ENCODE measurements at places on chromosomes 2 and 18.

DNA sequence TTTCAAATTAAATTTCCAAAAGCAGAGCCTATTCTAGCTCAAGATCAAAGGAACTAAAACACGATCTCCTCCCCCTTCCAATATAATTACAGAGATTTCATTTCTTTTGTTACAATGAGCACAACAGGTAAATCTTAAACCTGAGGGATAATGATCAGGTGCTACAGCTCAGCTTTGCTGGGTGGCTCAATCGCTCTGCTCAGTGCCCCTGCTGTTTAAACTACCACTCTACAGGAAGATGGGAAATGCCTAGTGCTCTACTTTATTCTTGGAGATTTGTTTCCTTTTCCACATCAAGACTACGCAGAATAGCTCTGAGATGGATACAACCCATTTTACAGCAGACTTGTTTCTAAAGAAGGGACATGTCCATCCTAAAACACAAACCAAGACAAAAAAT, 162.3 kb downstream of the TCF4 start:
- DNase-seq, result no peak

DNA sequence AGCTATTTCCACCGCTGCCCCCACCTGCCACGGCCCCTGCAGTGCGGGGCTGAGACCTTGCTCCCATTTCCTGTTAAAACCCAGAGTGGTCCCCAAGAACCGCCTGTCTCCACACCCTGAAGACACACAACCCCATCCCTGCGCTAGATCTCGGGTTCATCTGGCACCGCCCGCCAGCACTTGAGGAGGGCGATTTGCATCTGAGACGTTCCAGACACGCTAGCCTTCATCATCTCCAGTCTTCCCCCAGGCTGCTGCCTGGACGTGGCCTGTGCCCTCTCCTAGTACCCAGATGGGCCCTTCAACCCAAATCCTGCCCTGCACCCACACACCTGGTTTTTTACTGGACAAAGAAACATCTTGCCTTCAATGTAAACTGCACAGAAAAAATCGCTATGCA, 49.8 kb downstream of the SLC66A2 start:
- no peak for DNase-seq

DNA sequence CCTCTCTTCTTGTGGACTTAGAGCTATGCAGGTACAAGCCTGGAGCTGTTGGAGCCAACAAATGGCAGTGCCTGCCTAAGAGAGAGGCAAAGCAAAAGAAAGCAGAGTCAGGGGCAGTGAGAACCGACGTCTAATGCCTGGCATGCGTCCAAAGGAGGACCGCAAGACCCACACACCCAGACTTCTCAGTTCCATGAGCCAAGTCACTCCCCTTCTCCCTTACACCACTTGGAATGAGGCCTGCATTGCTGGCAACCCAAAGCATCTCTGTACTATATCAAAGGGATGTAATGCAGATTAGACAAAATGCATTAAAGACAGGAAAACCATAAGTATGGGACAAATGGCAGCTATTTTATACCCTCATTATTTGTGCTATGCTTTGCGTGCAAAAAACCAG, 49.9 kb upstream of the RNU4ATAC start:
- no peak for DNase-seq

DNA sequence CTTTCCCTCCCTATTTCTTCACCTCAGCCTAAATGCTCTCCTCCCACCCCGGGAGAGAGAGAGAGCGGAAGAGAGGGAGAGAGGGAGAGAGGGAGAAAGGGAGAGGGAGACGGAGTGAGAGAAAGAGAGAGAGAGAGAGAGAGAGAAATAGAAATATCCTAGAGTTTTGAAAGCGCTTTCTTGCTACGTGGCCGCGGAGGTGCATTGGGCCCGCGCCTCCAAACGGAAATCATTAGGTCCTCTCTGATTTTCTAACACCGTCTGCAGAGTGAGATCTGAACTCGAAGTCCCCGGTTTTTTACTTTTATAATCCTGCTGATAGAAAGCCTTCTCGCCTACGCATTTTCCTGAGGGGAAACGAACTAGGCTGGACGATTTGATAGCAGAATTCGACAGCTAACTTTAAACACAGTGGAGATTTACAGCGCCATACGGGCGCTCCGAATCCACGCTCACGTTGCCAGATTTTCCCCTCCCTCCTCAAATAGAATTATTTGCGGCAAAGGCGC, 903 bp upstream of the EVX2 start:
- DNase-seq, result no peak

DNA sequence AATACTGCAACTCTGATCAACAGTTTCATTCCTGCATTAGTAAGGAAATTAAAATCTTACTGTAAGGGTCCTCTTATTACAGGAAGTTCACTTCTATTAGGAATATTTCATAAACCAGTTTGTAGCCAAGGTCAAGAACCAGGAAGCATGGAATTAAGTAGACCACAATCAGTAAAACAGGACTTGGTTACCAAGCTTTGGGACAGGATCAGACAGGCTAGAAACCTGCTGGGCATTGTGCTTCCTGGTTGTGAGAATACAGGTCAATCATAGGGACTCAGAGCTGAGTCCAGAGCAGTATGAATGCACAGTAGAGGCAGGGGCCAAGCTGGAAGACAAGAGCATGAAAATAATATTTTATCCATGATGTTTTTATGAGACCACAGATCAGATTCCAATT, 248.0 kb downstream of the IKZF2 start:
- DNase-seq, result no peak

GRCh38 chr2:10407841-10408648, 40.1 kb downstream of the ODC1 start:
- DNase-seq, result no peak

DNA sequence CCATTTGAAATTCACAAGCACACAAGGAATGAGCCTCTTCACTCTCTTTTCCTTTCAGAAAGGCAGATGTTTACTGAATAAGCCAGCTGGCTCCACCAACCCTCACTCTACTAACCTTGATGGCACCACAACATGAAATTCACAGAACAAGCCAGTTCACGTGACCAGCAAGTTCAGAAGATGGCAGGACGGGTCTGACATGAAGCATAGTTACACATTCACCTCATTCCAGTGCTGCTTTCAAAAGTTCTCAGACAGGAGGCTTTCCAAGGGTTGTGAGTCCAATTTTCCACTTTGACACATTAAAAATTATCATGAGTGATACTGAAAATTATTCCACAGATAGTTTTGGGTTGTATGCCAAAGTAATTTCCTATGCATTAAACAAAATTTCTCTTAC, 74.2 kb upstream of the MBOAT2 start:
- no peak for DNase-seq

DNA sequence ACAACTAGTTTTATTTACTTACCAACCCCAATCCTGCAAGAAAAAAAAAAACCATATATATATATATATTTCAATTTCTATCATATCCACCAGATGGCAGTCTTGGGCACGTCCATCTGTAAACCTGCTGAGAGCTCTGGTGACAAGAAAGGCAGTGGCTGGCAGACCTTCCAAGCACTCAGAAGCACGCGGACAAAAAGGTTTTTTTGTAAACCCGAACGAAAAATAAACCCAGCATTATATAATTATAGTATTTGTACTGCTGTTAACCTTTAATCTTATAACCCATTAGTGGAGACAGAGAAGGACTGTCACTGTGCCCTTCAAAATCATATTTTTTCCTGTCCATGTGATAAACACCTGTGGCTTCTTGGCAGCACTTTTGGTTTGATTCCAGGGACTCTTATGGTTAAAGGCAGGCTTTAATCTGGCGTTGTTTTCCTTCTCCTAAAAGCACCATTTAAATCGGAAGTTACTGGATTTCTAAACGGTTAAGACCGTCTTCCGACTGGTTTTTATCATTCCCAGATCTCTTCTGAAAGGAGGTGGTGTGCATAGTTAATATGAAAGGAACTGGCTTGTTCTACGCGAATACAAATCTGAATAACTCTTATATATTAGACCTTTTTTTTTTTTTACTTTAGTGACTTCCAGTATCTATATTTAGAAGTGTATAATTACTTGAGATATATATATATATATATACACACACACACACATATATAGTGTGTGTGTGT, 31.0 kb upstream of the SLC3A1 start:
- DNase-seq, result no peak

- DNase-seq, result no peak
Measured at GRCh38 chr18:56319953-56320352, 318.4 kb downstream of the TXNL1 start.

GRCh38 chr2:232239951-232240681, 138.4 kb upstream of the ALPP start:
- DNase-seq, result no peak

DNA sequence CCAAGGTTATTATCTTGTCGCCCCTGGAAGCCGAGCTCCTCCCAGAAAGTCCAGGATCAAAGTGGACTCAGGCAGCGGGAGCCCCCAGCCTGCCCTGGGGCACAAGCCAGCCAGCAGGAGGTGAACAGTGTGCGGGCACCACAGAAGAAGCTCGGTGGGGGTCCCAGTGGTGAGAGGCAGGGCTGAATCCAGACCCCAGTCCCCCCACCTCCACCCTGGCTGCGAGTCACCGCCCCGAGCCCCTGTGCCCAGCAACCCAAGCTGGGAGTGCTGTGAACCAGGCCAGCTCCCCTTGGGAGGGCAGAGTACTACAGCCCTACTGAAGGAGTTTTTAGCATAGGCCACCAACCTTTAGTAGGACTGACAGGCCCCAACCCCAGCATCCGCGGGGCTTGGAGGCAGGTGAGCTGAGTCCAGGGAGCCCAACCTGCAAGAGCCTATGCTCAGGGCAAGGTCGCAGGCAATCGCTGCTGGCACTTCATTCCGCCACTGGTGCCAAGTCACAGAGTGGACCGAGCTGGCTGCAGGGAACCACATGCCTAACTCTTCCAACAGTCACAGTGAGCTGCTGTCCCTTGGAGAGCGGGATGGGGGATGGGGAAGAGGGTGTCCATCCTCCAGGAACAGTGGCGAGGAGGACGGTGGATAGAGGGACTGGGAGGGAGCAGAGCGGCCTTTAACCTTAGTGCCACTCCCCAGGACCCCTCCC, 3.0 kb downstream of the PIEZO2 start:
- DNase-seq, result no peak

- peak; percentile 57 for DNase-seq
Measured at GRCh38 chr2:127637725-127638252, 8.2 kb upstream of the GPR17 start.

- no peak for DNase-seq
Measured at GRCh38 chr2:16674154-16674553, 8.5 kb upstream of the CYRIA start.

- no peak for DNase-seq
Measured at GRCh38 chr2:201977651-201978050, 56.0 kb upstream of the FZD7 start.

GRCh38 chr2:125456693-125457363, 1199.1 kb upstream of the GYPC start:
- DNase-seq, result no peak

DNA sequence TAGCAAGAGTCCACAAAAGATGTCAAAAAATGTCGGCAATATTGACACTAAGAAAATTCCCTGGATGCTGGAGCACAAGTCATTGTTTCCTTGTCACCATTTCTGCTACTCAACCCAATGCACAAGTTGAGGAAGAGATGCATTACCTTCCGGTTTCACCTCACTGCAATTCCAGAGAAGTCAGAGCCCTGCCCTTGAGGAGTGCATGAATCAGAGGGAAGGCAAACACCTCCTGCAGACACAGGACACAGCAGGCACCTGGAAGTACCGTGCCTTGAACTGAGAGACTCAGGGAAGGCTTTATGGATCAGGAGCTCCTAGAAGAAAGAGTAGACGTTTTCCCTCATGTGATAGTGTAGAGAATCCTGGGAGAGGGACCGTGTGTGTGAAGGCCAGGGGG, 62.7 kb upstream of the ARL4C start:
- DNase-seq, result no peak

DNA sequence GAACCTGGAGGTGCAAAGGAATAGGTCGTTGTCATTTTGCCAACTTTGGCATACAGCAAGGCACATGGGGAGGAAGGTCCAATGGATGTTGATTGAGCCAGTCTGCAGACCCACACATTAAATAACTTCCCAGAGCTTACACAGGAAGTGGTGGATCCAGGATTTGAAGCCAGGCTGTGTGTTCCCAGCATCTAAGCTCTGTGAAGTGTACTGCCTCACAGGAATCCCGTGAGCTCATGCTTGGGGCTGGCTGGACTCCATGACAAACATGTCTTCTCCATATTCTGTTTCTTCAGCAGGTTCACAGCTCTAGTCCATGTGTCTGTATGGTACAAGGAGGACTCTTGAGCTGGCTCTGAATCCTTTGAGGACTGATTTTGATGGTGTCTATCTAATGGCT, 63.9 kb downstream of the KLHL29 start:
- no peak for DNase-seq

DNA sequence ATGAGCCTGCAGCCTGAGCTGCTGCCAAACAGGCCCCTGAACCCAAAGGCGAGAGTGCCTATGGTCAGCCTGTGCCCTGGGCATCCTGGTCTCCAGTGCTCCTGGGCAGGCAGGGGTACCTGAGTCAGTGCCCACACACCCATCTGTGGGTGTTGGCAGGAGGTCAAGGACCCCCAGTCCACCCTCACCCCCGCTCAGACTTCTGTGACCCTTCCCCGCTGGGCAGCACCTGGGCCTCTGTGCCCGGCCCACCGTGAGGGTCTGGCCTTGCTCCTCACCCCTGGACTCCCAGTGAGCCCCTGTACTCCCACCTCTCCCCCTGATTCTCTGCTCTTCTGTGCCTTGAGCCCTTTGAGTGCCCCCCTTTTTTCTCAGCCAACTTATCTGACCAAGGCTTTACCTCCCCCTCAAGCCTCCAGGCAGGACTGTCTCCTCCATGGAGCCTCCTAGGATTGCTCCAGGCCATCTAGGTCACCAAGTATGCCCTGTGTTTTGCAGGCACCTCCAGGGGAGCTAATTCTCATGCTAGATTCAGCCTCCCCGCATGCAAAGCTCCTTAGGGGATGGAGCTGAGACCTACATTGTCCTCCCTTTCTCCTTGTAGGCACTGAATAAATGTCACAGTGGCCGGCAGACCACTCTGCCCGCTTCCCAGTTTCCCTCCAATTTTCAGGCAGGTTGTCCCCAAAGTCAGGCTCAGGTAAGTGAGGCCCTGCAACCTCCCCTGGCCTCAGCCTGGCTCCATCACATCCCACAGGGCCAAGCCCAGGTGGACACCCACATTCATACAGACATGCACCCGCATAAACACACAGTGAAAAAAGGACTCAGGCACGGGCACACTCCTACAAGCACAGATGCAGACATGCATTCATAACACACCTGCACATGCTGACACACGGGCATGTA, 21.9 kb upstream of the PTMA start:
- DNase-seq, result no peak

GRCh38 chr2:239608723-239609122, 207.9 kb upstream of the HDAC4 start:
- no peak for DNase-seq
